Activated T-cell treated with anti-CD3 and anti-CD28 coated beads, Interleukin-2, amount 50 U/mL, for 48 hours (primary cell): ENCODE measurements at places on chromosomes 6 and 20.

- no peak for DNase-seq
Observed at GRCh38 chr20:5400164-5400762, 83.5 kb upstream of the PROKR2 start.

DNA sequence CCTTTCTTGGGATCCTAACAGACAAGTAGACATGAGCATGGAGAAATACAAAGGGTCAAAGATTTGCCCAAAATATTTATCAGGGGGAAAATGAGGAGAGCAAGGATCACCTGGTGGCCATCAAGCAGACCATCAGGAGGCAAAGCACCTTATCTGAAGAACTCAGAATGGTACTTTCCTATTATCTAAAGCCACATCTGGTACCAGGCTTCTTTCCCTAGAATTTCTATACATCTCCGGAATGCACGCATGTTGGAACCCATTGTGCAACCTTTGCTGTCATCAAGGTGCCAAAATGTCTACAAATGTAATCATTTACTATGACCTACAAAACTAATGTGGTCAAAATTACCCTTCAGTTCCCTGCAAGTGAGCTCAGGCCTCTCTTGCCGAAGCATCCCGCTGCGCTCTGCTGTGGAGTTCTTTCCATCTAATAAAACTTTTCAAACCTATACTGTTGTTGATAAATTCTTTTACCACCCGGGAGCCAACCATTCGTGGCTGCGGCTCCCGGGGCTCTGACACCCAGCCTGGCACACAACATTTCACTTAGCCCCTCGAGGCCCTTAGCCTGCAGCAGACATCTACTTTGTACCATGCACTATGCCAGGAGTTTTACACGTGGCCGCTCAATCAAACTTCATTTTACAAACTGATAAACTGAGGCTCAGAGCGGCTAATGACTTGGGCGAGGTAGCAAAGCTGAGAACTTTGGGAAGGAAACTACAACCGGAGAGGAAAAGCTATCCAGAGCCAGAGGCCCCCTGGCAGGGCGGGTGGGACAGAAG, 3.8 kb upstream of the CPXM1 start:
- no peak for DNase-seq

DNA sequence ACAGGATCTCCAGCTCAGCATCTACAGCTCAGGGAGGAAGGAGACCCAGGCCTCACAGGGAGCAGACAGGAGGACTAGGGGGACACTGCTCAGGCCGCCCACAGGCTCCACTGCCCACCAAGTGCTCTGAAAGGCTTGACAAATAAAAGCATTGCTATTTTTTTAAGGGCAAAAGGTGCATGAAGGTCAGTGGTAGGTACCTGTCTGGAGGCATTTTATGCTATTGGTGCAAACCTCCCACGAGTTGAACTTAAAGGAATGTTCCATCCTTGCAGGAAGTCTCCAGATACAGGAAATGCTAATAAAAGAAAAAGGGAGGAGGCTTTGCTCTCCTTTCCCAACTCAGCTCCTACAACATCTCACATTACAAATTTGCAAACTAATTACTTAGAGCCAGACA, 228.1 kb downstream of the FOXC1 start:
- DNase-seq = no peak

DNA sequence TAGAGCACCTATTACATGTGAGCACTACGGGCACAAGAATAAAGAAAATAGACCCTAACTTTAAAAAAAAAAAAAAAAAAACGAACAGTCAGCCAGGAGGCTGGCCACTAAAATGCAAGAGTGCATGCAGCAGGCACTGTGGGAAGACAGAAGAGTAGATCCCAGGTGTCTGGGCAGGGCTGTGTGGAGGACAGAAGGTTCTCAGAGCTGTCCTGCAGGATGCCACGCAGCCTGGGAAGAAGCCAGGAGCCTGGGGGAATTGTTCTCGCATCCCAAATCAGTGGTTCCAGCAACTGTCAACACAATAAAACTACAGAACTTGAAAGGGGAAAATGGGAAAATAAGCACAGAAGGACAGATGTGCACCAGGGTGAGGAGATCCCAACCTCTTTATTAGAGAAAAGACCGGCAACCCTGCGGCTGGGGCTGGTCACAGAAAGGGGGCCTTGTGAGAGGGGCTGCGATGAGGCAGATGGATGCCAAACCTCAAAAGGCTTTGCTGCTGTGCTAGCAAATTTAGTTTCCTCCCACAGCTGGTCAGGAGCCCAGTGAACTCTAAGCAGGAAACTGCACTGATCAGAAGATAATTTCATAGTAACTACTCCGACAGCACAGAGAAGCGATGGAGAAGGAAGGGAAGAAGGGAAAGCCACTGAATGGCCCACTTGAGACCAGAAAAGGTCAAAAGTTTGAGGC, 30.9 kb downstream of the MAP3K5 start:
- DNase-seq = no peak

DNA sequence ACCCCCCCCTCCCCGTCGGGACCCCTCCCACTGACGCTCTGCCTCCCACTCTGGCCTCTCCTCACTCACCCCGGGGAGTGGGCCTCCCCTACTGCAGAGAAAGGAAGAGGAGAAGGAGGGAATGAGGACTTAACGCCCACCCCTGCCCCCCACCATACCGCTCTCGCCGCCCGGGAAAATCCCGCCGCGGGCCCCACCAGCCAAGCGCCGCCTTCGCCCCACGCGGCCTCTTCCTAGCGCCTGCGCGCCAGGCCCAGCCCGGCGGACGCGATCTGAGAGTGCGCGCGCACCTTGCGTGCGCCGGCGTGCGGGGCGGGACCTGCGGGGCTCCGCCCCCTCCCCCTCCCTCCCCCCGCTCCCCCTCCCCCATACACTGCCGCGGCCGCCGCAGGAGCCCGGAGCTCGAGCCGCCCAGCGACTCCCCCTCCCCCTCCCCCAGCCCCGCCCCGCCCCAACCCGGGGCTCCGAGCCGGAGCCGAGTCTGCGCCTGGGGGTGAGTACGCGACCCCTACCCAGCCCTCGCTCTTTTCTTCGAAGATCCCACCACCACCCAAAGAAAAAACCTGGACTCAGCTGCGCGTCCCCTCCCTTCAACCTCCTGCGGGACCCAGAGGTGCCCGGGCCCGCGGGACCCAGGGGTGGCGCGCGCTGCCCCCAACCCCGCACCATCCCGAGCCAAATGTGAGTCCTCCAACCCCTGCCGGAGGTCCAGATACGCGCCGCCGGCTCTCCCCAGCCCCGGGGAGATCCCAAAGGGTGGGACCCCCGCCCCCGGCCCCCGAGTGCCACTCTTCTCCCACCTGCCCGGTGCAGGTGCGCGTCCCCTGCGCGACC, at the start of the genes MRPL14 and TMEM63B:
MRPL14 (minus strand) TSS at position 267 of the 834 bp plus-strand sequence. CDS start 10,841 bp downstream, outside the sequence.
TMEM63B (plus strand) TSS at position 369 of the 834 bp plus-strand sequence. CDS start 7,031 bp downstream, outside the sequence.
- DNase-seq = peak; percentile 93

GRCh38 chr6:148577687-148578488, 168.9 kb upstream of the UST start:
- DNase-seq = peak; percentile 54

- DNase-seq = no peak
Observed at GRCh38 chr6:107717781-107718180, 106.3 kb downstream of the SCML4 start.

DNA sequence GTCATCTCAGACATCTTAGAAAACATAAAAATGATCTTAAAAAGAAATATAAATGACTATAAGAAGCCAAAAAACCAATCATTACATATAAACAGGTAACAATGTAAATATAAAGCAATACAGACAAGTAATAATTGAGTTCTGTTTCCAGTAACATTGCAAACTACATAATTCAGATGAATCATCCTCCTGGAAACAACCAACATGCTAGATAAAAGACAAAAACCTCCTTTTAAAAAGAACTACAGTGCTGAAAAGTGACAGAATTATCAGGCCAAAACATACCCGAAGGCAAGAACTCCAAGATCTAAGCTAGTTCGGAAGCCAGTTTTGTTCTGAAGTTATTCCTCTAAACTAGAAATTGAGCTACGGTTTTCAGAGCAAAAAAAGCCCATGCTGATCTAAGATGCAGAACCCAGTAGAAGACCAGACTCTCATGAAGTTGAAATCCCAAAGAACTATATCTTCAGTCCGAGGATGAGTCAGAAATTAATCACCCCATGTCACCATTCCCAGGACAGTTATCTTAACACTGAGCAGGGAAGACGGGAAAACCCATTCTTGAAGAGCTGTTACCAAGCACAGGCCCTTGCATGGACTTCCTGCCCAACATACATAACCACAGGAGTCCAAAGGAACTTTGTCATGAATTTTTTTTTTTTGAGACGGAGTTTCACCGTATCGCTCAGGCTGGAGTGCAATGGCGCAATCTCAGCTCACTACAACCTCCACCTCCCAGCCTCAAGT, 9.8 kb downstream of the PGM3 start:
- no peak for DNase-seq

GRCh38 chr6:144661116-144661806, 376.1 kb downstream of the UTRN start:
- no peak for DNase-seq

DNA sequence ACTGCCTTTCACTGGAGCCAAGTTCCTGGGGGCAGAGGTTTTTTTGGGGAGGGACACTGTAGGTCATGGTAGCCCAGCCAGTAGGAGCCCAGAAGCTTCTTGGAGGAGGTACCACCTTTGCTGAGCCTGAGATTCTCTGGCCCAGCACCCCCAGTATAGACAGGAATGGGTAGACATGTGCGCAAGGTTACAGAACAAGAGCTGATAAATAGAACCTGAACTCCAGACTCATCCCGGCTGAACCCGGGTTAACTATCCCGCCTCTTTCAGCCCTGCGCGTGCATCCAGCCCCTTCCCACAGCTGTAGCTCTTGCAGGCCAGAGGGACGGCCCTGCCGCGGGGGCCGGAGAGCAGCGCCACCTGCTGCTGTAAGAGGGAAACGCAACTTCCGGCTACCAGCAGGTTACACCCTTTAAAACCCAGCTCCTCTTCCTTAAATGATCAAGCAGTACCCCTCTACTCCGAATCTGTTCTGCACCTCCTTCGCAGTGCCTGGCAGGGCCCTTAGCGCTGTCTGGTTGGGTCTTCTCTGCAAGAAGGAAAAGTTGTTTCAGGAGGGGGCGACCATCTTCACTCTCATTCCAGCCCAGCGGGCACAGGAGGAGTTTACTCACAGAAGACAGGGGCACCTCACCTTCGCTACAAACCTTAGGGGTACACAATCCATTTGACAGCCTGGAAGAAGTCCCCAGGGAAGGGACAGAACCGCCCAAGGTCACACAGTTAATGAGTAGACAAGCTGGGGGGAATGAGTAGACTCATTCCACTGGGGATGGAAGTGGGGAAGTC, 7.5 kb downstream of the SRXN1 start:
- DNase-seq = peak; percentile 87

GRCh38 chr6:150088481-150089154, 19.7 kb upstream of the ULBP3 start:
- DNase-seq = no peak

- DNase-seq = no peak
Observed at GRCh38 chr20:33124261-33124660, 43.7 kb upstream of the BPIFA2 start.

DNA sequence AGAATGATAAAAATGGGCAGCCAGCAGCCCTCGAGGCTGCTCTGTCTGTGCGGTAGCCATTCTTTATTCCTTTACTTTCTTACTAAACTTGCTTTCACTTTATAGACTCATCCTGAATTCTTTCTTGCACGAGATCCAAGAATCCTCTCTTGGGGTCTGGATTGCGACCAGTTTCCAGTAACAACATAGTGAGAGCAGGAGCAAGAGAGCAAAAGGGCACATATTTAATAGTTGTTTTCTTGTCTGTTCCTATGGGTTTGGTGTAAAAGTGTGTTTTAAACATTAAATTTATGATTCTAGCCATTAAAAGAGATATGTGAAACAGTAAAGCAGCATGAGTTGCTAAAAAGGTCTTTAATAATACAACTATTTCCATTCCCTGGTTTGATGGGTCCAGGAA, 78.8 kb upstream of the OPRM1 start:
- no peak for DNase-seq

- DNase-seq = no peak
Observed at GRCh38 chr6:15533379-15534026, 129.3 kb downstream of the DTNBP1 start.

GRCh38 chr20:51204794-51205193, 181.9 kb upstream of the KCNG1 start:
- DNase-seq = no peak

DNA sequence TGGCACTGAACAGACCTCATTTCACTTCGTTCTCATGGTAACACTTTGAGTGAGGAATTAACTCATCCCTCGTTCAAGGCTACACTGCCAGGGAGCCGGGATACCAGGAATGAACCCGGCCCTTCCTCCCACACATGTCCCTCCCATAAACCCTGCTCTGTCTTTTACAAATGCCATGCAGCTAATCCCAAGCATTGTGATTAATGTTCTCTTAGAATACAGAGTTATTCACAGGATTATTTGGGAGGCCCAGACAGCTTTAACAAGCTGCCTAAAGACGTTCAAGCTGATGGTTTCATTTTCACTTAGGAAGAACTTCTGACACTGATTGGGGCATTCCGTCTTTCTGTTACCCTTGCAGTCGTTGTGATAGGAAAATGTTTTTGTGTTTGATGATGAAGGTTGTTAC, 42.5 kb upstream of the CD83 start:
- DNase-seq = no peak

DNA sequence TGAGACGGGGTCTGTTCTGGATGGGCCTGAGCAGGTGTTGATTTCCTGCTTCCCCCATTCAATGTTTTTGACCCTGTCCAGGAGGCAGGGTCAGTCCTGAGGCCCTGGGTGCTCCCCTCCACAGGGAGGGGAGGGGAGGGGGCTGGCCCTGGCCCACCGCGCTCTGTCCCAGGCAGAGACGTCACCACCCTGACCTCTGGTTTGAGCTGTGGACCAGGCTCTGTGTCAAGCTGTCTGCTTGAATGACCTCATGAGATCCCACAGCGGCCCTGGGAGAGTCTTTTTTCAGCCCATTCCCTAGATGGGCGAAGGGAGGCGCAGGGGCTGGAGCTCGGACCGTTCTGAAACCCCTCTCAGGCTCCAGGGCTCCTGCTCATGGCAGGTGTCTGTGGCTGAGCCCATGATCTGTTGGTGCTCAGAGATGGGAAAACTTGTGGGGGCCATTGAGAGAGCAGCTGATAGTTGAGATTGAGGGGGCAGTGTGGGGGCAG, 8.9 kb upstream of the LKAAEAR1 start:
- DNase-seq = no peak

DNA sequence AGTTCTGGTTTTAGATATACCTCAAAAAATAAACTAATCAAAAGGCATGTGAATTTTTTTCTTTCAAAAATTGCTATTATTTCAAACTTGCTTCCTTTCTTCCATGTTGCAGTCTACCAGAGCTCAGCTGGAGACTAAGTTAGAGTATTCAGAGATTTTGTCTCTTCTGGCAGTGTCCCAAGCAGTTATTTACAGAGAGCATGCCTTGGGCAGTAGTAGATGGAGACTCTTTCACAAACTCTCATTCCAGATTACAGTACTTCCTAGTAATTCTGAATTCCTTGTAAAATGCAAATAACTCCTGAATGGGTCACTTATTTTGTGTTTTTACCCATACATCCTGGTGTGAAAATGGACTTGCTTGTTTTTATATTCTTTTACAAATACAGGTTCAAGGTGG, 703.4 kb downstream of the EPHA7 start:
- DNase-seq = no peak

GRCh38 chr6:35088281-35089215, 52.6 kb downstream of the TCP11 start:
- no peak for DNase-seq

- no peak for DNase-seq
Observed at GRCh38 chr6:117668736-117669135, 6.5 kb upstream of the NUS1 start.

GRCh38 chr6:107495196-107495643, 5.3 kb downstream of the SOBP start:
- DNase-seq = no peak
